ENCODE measurements at places on chromosomes 2 and 18. TPM values are rescaled to one million over a fixed set of nuclear protein-coding genes. Genes with fewer than 3 reads are reported as not detected.

NPPC gene
- total RNA-seq, result not detected

HOXD12 gene
- total RNA-seq, result not detected

GALNT1 gene
- total RNA-seq, result 77.4 TPM

C2orf92 gene
- 0.26 TPM for total RNA-seq

SNTG2 gene
- total RNA-seq, result not detected

MYO5B gene
- 31.3 TPM for total RNA-seq

- peak; percentile 87 for DNase-seq
Observed at GRCh38 chr2:110770959-110771431, 38.6 kb downstream of the ACOXL start.

DNA sequence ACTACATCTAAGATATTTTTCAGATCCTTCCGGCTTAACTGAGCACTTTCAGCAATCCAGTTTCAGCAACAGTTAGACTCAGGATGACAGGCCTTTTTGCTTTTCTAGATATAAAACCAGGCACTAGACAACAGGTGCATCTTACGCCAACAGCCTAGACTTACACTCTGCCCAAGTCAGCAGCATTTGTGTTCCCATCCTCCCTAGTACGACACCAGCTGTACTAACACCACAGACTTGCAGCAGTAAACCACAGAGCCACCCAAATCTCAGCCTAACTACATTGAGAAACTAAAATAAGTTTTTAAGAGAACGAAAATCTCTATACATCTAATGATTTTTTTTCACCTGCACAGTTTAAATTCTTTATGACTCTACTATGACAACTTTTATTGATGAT is 89.9 kb upstream of the DNMT3A start:
- DNase-seq, result no peak

DNA sequence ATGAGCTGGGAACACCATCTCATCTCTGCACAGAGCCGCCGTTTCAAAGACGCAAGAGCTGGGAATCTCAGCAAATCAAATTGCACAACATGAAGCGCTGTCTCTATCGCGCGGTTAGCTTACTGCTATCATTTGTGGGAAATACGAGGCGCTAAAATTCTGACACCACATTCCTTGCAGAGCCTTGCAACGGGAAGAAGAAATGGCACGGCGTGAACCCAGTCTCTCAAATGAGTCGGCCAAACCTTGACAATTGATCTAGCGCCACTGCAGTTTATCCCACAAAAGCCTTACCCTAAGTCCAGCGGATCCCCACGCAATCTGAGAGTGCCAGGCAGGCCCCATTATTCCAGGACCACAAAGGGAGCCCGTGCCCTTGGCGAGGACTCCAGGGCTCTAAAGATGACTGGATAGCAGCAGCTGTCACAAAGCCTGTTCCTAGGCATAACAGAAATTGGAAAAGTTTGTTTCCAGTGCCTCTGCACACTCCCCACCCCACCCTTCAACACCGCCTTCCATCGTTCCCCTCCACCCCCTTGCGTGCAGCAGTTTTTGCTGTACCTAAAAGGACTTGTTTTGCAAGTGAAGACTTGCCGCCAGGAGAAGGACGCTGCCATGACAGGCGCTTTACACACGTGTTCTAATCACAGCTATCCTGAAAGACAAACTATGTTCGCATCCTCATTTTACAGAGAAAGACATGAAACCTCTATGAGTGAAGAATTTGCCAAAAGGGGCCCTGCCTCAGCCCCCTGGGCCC is 252.4 kb downstream of the EIPR1 start:
- DNase-seq, result no peak

DNA sequence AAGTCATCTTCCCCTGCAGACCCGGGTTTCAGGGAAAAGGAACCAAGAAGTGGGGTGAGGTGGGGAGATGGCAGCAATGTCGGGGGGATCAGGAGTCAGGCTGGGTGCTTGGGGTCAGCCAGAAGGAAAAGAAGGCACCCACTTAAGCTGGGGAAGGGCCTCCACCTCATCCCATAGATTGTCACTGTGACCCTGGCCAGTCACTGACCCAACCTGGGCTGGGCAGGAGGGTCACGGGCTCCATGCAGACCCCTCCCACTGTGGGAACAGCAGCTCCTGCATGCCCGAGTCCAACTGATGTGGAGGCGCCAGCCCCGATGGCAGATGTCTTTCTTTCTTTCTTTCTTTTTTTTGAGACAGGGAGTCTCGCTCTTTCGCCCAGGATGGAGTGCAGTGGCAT is 53.6 kb upstream of the HAAO start:
- no peak for DNase-seq

- peak; percentile 58 for DNase-seq
Observed at GRCh38 chr2:180655393-180655792, 325.0 kb upstream of the UBE2E3 start.

DNA sequence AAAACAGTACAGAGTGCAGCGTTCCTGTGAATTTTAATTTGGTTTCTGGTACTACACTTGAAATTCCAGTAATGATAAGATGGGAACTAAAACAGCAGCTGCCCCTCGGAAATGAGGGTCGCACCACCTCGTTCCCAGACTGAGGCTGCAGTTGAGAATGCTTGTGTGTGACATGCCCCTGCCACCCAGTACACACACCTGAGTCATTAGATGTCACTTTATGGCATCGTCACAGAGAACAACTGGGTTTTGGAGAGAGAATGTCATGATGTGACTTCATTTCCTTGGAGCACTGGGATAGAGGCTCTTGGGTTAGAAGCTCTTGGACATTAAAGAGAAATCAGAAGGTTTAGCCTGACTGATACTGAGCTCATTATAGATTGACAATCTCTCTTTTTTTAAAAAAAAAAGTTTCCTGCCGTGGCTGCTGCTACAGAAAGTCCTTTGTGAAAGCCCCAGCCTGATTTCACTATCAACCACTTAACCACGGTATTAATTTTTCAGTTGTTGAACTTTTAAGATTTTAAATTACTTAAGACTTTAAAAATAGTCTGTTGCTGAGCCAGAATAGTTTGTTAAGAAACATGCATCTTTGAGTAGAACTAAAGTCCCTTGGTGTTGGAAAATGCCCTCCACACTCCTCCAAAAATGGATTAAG is 24.5 kb downstream of the BCL2L11 start:
- no peak for DNase-seq

GRCh38 chr2:14285812-14286211 is 346.7 kb upstream of the LRATD1 start:
- DNase-seq, result peak; percentile 61

GRCh38 chr2:898319-898718 is 52.3 kb upstream of the SNTG2 start:
- DNase-seq, result no peak

DNA sequence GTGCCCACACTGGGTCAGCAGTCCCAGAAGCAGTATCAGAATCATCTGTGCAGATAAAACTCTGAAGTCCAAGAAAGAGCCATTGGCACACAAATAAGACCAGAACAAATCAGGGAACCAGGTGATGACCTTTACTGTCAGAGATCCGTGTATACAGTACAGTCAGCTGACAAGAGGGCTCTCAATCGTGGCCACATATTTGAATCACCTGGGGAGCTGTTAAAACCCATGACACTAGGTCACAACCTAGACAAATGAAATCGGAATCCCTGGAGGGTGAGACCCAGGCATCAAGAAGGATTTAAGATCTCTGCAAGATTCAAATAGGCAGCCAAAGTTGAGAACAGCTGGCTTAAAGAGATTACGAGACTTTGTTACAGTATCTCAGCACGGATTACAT is 807.1 kb downstream of the RNF144A start:
- no peak for DNase-seq

- no peak for DNase-seq
Observed at GRCh38 chr18:11391661-11392060, 217.7 kb upstream of the SLC35G4 start.

- DNase-seq, result no peak
Observed at GRCh38 chr18:32420084-32420750, 50.5 kb downstream of the GAREM1 start.

- DNase-seq, result no peak
Observed at GRCh38 chr2:122516775-122517174, 761.3 kb downstream of the TSN start.

- DNase-seq, result peak; percentile 65
Observed at GRCh38 chr2:98691303-98691702, 39.6 kb downstream of the MGAT4A start.

DNA sequence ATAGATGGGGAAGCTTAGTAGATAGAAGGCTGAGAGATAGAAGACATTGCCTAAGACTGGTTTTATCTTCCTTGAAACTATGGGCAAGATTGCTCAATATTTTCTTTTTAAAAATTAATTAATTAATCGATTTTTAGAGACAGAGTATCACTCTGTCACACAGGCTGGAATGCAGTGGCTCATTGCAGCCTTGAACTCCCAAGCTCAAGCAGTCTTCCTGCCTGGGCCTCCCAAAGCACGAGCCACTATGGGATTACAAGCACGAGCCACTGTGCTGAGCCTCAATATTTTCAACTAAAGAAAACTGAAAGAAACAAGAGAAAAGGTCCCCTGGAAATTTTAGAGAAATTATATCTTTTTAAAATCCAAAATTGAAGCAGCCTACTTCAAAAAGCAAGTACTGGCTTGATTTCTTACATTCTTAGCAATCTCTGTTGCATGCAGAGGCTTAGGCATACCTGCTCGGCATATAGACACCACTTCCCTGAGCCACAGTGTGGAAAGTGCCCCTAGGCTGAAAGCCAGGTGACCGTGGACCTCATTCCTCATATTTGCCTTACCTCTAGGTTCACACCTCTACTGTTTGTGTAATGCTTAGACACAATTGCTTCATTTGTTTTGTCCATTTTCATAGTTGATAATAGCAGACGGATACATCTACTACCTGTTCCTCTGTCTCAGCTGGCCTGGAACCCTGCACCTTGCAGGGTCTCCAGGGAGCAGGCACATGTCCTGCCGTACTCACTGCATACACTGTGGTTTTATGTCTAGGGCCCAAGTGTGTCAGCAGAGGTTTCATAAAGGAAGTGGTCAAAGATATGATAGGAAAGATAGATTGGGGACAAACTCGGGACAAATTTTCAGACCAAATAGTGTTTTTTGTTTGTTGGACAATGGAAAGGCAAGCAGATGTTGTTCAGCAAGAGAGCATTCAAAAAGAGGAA is 166.5 kb upstream of the ALPP start:
- DNase-seq, result peak; percentile 80

DNA sequence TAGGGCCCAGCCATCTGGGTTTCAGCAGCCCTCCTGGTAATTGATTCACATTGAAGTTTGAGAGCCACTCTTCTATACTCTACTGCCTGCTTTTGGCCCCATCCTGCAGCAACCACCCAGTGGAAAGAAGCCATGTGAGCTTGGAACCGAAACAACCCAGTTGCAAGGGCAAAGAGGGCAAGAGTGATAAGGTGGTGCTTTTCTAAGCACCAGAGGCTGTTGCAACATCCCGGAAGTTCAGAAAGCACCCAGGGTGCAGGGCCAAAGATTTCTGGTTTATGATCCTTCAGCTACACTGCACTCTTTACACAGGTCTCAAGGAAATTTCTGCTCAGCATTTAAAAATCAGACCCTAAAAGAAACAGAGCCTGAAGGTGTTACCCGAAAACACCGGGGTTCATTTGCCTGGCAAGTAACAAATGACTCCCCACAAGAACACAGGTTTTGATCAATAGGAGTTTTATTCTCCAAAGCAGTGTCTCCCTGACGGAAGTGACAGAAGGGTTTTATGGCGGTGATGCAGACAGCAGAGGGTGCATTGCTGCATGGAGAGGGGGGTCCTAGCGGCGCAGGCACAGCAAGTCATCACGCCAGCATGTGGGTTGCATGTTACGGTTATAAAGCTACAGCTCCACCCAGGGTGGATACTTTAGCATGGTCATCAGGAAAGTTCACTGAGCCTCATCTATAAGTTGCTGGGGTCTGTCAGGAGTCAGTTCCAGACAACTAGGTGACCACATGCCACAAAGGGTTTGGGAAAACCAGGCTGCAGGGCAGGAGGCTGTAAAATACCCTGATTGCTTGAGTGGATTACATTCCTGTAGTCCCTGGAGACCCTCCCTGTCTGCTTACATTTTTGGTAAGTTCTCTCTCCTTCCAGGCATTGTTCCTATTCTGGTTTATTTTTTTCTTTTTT is 28.8 kb upstream of the TMEM37 start:
- DNase-seq, result no peak

- no peak for DNase-seq
Observed at GRCh38 chr2:5756272-5756671, 64.1 kb downstream of the SOX11 start.

GRCh38 chr2:175834477-175834876 is 167.6 kb downstream of the LNPK start:
- no peak for DNase-seq

DNA sequence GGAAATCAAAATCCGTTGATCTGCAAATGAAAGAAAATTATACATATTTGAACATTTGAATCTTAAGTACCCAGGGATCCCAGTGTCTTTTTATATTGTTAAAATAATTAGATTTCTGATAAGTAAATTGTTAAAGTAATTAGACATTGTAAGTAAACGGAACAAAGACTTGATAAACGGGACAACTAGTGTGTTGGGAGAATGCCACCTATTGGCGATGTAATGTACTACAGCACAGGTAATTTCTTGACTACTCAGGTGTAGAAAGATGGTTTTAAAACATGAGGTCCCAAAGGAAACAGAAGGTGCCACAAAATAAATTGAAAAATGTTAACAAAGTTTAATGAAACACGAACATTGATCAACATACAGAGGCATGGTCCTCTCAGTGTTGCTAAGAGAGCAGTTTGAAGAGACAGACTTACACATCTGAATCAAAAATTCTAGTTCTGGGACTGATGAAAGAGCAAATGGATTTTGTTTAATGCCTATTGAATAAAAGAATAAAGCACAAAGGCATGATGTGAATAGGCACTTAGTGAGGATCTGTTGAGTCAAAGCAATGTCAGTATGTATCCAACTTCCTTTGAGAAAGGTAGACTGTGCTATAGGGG is 103.4 kb upstream of the RASGRP3 start:
- DNase-seq, result peak; percentile 70

DNA sequence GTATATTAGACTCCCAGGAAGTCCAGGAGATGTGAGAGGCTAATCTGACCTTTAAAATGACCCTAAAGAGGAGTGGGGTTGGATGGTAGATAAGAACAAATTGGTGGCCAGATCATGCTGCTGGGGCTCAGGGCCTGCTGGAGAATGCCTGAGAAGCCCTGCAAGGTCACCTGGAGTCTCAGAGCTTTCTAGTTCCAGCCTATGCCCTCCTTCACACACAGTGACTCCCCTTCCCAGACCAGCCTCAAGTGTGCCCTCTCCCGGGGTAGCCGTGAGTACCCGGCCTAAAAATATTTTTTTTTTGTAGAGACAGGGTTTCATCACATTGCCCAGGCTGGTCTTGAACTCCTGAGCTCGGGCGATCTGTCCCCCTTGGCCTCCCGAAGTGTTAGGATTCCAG is 44.2 kb upstream of the FZD5 start:
- DNase-seq, result no peak

GRCh38 chr2:96953611-96953978 is 32.8 kb downstream of the FAM178B start:
- DNase-seq, result no peak
